D341Med (cell line): ENCODE measurements at places on chromosomes 16 and 17.

DNA sequence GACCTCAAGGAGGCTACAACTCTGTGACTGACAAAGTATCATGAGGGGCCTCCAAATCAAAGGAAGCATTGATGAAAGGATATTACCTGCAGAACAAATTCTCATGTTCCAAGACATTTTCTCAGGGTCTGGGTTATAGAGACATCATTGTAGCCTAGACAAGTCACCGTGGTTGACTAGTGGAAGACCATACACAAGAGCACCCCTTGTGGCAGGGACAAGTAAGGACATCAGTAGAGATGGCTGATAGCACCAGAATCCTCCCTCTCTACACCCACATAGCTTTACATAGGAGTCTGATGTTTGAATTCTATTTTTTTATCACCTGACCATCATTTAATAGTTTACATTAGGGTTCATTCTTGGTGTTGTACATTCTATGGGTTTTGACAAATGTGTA lies 32.5 kb upstream of the CDH8 start:
- peak; percentile 19 for DNase-seq

DNA sequence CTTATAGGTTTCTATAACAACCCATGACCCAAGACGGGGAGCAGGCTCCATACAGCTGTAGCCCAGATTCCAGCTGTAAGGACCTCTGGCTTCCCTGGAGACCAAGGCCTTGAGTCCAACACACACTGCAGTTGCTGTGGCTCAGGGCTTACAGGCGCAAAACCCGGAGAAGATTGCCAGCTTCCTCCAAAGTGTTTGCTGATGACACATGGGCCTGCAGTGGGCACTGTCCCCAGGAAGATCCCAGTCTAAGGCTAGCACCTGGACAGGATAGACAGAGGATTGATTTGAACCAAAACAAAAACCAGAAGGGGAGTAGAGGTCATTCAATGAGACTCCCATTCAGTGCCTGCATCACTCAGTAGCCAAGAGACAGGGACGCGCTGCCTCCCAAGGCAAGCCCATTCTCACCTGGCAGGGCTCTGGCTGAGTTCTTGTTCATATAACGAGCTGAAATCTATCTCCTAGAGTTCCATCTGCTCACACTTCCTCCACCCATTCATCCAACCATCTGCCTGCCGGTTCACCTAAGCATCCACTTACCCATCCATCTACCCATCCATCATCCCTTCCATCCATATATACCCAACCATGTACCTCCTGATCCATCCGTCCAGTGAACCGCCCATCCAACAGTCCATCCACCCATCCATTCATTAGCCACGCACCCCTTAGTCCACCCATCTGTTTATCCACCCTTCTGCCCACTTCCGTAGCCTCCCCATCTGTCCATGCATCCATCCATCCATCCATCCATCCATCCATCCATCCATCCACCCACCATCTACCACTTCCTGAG lies 10.2 kb downstream of the RAB11FIP4 start:
- DNase-seq, result no peak

GRCh38 chr17:50946891-50947781 lies 81.0 kb upstream of the TOB1 start:
- no peak for DNase-seq

DNA sequence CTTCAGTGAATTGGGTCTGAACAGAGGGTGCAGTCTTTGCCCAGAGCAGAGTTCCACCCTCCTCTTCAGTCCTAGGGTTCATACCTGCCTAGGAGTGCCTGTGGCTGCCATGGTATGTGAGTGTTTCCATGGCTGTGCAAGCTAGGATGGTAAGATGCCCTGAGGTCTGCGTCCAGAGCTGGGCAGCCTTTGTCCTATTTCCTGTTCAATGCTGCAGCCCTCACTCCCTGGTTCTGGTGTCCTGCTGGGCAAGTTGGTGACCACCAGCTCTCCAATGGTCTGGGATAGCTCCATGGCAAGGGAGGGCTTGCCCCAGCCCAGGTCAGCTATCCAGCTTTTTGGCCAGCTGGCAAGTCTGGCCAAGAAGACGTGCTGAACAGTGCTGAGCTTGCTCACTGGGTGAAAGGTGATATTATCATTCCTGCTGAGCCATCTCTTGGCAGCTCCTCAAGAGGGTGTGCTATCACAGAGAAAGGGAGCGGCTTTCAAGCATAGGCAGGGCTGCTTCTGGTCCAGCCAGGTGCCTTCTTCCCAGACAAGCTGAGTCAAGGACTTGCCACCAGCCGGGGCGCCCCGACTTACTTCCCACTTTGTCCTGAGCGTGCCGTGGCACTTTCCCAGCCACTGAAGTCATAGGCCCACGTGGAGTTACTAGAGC lies 13.0 kb upstream of the NFATC3 start:
- no peak for DNase-seq

DNA sequence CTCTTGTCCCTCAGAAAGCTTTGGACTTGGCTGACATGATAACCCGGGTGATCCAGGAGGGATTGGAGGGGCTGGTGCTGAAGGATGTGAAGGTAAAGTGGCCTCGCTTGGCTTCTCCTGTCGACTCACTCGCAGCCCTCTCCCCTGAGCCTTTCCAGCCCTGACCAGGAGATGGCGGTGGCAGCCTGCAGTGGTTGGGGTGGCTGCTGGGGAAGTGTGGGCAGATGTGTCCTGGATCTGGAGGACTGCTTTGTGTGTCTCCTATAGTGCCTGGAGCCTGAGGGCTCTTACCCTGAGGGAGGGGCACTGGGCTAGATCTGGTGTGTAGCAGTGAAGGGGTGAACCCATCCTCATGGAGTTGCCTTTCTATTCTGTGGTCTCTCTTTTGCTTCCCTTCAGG lies 17.9 kb downstream of the LIG3 start:
- DNase-seq, result peak; percentile 96

- no peak for DNase-seq
Observed at GRCh38 chr17:45164734-45165269, 3.1 kb downstream of the HEXIM2 start.

DNA sequence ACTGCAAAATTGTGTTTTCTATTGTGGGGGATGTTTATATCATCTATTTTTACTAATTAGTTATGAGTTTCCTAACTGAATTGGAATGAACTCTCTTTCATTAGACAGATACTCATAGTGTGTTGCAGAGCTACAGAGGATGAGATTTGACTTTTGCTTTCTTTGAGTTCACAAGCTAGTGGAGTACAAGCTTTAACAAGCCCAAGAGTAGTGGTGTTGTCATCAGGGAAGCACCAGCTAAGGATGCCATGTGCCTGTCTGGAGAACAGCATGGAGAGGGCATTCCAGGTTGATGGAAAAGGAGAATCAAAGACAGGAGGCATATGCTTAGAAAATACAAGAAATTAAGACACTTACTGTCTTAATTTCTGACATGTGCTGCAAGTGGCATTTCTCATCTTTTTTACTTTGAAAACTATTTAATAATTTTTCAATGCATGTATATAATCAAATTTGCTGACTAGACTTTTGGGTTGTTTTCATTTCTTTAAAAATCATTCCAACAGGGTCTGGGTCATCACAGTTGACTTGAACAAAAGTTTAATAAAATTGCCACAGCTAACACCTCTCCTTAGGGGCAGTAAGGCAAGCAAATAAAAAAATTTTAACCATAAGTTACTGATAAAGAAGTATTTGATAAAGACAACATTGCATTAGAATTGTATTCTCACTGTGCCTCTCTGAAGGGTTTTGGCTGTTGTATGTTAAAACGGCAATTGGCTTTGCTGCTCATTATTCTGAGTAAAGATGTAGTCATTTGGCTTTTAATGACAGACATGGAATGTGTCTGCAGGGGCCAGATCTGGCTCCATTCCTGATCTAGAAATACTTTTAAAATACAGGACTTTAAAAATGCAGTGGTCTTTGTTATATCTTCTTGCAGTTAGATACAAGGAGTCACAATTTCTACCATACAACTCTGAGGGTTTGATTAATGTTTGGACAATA lies 323.7 kb upstream of the CDH11 start:
- DNase-seq, result no peak

DNA sequence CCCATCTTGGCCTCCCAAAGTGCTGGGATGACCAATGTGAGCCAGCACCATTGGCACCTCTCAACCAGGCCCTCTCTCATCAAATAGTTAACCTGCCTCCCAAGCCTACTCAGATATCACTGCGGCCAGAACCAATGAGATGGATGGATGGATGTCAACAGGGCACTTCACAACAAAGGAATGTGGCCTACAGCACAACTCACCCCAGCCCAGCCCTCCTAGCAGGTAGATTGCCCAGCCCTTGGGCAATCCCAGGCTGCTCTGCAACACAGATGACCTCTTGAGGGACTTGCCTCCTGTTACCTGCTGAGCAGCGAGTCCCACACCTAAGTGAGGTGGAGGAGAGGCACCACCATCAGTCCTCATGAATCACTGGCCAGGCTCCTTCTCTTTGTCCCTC lies 22.6 kb upstream of the KIFC3 start:
- no peak for DNase-seq

DNA sequence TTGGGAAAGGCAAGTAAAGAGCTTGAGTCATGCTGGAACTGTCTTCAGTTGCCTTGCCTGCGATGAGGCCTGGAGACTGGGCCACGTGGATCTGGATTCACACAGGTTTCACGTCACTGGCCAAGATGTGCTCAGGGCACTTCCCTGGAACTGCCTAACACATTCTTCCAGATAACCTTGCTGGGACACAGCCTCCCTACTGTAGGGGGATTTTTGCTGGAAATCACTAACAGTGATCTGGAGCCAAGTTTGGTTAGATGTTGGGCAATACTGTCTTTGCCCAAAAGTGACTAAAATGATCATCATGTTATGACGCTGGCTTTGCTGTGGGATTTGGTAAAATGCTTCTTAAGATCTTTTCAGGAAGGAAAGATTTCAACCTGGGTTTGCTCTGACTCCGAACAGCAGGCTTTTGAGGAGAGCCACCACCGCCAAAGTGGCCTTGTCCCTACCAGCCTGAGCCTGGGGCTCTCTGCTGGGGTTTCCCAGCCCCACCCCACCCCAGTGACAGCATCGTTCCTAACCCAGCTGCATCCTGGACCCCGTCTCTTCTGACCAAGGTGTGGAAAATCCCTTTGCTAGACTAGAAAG lies 14.7 kb downstream of the C1QTNF1 start:
- peak; percentile 26 for DNase-seq

- no peak for DNase-seq
Observed at GRCh38 chr17:14318109-14318917, 17.4 kb downstream of the HS3ST3B1 start.

DNA sequence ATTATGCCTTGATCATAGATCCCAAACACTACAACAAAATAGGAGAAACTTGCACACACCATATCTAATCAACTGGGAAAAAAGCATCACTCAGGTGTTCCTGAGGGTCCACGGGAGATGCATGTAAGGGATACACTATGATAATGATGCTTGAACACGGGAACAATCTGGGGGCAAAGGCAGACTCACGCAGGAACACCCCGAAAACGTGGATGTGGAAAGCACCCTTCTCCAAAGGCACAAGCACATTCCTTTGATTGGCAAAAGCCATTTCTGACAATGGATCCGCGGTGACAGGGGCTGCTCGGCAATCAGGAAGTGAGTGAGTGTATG lies 1.3 kb downstream of the ZNF652 start:
- DNase-seq, result no peak

- no peak for DNase-seq
Observed at GRCh38 chr17:17545984-17546383, 45.5 kb downstream of the PEMT start.

DNA sequence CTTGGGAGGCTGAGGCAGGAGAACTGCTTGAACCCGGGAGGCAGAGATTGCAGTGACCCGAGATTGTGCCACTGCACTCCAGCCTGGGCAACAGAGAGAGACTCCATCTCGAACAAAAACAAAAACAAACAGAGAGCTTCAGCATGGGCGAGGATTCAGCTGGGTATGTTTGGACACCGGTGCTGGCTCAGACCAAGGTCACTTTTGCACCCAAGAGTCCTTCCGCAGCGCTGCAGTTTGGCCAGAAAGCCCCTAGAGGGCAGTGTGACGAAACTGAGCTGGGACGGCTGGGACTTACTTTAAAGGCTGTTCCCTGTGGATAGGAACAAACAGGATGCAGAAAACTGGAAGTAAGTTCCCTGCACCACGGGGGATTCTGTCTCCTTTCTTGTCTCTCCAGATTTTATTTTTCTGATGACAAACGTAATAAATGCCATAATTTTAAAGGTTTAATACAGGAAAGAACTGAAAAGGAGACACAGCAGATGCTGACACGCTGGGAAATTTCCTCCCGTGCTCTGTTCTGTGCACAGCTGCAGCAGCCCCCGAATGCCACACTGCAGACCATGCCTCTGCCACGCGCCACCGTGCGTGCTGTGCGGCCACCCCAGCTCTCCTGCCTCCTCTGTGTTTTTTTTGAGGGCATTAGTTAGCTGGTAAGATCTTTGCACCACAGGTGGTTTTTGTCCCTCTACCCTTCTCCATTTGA lies 25.2 kb upstream of the USP36 start:
- peak; percentile 88 for DNase-seq

DNA sequence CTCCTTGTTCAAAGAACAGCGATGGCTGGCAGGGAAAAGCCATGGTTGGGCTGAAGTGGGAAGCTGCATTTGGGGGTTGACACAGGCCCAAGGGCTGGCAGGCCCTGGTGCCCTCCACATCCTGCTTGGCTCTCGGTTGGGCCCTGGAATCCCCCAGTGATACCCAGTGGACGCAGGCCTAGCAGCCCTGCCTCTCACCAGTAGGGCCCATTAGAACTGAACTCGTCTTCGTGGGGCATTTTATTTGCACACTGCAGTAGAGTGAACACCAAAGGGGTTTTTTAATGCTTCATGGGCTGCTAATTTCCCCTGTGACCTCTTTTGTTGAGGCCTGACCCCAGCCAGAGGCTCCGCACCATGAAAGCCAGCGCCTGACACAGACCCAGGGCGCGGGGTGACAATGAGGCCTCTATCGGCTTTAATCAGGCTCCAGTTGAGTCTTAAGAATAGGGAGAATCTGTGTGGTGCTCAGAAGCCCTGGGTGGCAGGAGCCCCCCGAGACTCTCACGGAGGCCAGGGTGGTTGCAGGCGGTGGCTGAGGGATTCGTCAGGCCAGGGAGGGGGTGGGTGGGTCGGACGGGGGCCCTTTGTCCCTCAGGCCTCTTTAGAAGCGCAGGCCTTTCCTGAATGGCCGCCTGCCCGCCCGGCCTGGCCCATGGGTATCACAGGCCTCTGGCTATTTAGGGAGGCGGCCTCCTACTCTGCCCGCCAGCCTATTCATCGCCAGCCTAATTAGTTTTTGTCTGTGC lies 199.3 kb downstream of the NTN1 start:
- DNase-seq, result no peak

- DNase-seq, result no peak
Observed at GRCh38 chr16:84663433-84664101, 15.3 kb downstream of the KLHL36 start.

- DNase-seq, result no peak
Observed at GRCh38 chr16:852451-853185, 52.1 kb upstream of the GNG13 start.
